Natural killer cell (primary cell): ENCODE measurements at places on chromosomes 13 and 19. TPM values are rescaled to one million over a fixed set of nuclear protein-coding genes. Genes with fewer than 3 reads are reported as not detected.
A peak's percentile ranks its signal among the peaks of the same experiment; 100 is the strongest.

- H3K27ac ChIP-seq, result no peak overlapping the region
- no peaks in the 10 kb centered on the region for H3K27me3 ChIP-seq
- H3K4me1 ChIP-seq, result no peaks in the 10 kb centered on the region
- peaks cover 72% of the 10 kb centered on the region for H3K36me3 ChIP-seq
- no peak for DNase-seq
These were observed 7.8 kb downstream of the DHX34 start for GRCh38 chr19:47356900-47357299.

- no peaks in the 10 kb centered on the region for H3K27me3 ChIP-seq
- no peak overlapping the region for H3K27ac ChIP-seq
- H3K4me1 ChIP-seq, result no peaks in the 10 kb centered on the region
- DNase-seq, result no peak
These were observed 547.7 kb upstream of the SLITRK1 start for GRCh38 chr13:84430015-84430414.

DNA sequence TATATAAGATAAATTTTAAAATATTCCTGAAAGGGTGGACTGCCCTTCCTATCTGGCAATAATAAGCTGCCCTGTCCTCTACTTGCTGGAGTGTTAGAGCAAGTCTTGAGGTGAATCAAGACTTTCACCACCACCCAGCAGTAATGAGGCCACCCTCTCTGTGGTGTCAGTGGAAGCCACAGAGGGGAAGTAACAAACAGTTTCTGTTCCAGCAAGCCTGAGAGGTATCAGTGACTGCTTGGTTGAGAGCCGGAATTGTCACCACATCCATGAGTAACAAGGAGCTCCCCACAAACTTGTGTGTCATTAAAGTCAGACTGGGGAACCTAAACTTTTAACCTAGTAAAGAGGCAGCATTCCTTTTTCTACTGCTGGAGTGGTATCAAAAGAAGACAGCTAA is 532.7 kb upstream of the SPRY2 start:
- H3K4me3 ChIP-seq, result no peak overlapping the region
- H3K36me3 ChIP-seq, result no peaks in the 10 kb centered on the region
- no peak overlapping the region for H3K27ac ChIP-seq
- H3K4me1 ChIP-seq, result peaks cover 4% of the 10 kb centered on the region
- H3K27me3 ChIP-seq, result no peaks in the 10 kb centered on the region

DNA sequence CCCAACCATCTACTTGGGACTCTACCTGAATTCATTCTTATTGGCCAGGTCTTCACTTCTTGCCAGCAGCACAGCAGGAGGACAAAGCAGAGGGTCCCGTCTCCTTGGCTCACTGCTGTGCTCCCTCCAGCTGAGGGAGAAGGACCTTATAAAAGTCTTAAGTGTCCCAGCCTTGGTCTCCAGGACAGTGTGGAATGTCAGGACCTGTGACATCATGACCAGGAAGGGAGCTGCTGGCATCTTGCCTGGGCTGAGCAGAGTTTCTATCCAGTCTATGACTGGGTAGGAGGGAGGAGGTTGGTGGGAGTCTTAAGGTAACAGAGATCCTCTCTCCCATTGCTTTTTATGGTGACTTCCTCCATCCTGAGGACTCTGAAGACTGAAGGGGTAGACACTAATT is 56.6 kb upstream of the ANKRD10 start:
- no peak overlapping the region for H3K27ac ChIP-seq
- H3K36me3 ChIP-seq, result no peaks in the 10 kb centered on the region
- H3K27me3 ChIP-seq, result no peaks in the 10 kb centered on the region
- DNase-seq, result no peak
- H3K4me3 ChIP-seq, result no peak overlapping the region

GRCh38 chr13:50085063-50085462 is 69.8 kb downstream of the KCNRG start:
- H3K4me3 ChIP-seq, result no peak overlapping the region
- no peaks in the 10 kb centered on the region for H3K36me3 ChIP-seq
- H3K4me1 ChIP-seq, result peaks cover 12% of the 10 kb centered on the region
- no peak overlapping the region for H3K27ac ChIP-seq
- H3K27me3 ChIP-seq, result no peaks in the 10 kb centered on the region
- DNase-seq, result peak; percentile 63

- no peak overlapping the region for H3K4me3 ChIP-seq
- H3K36me3 ChIP-seq, result no peaks in the 10 kb centered on the region
- H3K4me1 ChIP-seq, result no peaks in the 10 kb centered on the region
- no peaks in the 10 kb centered on the region for H3K27me3 ChIP-seq
These were observed 1587.0 kb upstream of the PRR20A start for GRCh38 chr13:55553701-55554100.

GRCh38 chr19:50252887-50253268 is 49.5 kb downstream of the MYH14 start:
- no peak overlapping the region for H3K4me3 ChIP-seq
- no peak for DNase-seq
- H3K27ac ChIP-seq, result no peak overlapping the region
- H3K4me1 ChIP-seq, result no peaks in the 10 kb centered on the region

DNA sequence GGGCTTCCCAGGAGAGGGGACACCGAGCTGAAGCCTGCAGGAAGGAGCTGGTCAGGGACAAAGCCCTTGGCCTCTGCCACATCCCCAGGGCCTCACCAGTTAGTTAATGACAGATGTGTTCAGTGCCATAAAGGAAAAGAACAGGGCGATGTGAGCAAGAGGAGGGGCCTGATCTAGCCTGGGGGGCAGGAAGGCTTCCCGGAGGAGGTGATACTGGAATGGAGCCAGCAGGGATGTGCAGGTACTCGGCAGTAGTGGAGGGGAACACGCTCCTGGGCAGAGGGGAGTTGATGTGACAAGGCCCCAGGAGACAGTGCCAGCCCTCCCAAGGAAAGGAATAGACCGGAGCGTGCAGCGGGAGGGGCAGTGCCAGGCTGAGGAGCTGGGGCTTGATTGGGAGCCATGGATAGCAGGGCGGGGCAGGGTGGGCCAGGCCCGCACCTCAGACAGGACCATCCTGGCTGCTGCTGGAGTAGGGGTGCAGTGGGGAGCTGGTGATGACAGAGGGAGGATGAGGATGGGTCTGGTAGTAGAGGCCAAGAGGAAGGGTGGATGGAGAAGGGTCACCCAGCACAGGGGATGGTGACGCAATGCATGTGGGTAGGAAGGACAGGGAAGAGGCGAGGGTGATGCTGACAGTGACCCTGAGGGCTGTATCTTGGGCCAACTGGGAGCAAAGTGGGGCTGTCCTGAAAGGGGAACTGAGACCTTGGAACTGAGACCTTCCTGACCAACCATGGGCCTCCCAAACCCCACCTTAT is 4.1 kb downstream of the C19orf33 start:
- no peak overlapping the region for H3K27ac ChIP-seq
- no peak for DNase-seq
- no peak overlapping the region for H3K4me3 ChIP-seq
- peaks cover 19% of the 10 kb centered on the region for H3K36me3 ChIP-seq

DNA sequence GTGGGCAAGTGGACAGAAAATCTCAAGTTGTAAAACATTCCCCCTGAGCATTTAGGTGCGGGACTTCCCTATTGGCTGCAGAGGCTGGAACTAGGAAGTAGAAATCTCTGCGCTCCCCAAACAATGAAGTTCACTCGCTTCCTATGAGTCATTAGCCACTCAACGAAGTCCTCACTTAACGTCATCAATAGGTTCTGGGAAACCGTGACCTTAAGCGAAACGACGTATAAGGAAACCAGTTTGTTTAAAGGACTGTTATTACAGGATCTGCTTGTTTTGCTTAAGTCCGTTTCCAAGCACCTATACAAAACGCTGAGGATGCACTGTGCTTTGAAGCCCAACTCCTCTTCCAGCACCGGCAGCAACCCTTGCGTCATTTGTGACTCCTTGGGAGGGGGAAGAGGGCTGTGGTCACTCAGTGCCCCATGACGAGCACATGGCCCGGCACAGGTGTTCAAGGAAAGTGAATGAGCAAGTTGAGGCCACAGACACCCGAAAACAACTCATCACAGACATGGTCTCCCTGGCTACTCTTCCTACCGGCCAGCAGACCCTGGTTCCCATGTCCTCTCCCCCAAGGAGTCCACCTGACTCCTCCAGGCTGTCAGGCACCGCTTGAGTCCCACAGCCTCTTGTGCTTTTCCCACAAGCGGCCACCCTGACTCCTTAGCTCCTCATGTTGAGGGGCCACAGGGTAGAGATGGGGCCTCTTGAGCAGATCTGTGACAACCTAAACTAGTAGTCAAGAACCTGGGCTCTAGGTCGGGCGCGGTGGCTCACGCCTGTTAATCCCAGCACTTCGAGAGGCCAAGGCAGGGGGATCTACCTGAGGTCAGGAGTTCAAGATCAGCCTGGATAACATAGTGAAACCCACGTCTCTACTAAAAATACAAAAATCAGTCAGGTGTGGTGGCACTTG is 4.8 kb downstream of the RPS16 start:
- no peaks in the 10 kb centered on the region for H3K27me3 ChIP-seq
- H3K36me3 ChIP-seq, result peaks cover 28% of the 10 kb centered on the region
- H3K4me3 ChIP-seq, result no peak overlapping the region

DNA sequence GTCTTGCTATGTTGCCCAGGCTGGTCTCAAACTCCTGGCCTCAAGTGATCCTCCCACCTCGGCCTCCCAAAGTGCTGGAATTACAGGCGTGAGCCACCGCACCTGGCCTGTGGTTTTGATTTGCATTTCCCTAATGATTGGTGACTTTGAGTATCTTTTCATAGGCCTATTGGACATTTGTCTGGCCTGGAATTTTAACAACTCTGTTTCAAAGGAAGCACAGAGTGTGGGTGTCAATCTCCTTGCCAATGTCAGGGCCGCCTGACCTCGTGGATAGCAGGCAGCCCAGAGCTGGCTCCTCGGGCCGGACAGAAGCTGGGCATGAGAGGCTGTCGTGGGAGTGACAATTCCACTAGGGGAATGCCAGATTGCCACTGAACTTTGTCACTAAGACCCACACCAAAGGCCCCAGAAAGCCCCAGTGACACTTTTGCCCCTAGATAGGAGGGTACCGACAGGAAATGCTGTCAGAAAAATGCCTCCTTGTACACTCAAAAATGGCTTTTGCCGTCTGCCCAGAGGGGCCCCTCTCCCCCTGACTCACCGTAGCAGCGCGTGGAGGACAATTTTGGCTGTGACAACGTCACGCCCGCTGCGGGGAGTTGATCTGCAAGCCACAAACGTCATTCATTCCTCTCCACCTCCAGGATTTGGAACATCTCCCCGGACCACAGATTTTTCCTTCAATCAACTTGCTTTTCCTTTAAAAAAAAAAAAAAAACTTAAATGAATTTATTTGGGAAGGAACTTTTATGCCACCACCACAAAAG is 11.7 kb upstream of the ADGRE5 start:
- H3K27ac ChIP-seq, result peak overlapping the region; percentile 99
- DNase-seq, result peak; percentile 83
- no peaks in the 10 kb centered on the region for H3K36me3 ChIP-seq
- H3K27me3 ChIP-seq, result no peaks in the 10 kb centered on the region

GRCh38 chr19:34506026-34506370 is 24.4 kb downstream of the WTIP start:
- no peaks in the 10 kb centered on the region for H3K36me3 ChIP-seq
- H3K4me1 ChIP-seq, result peaks cover 8% of the 10 kb centered on the region
- DNase-seq, result no peak
- H3K4me3 ChIP-seq, result no peak overlapping the region
- H3K27ac ChIP-seq, result no peak overlapping the region

GRCh38 chr13:101149735-101150384 is 266.4 kb downstream of the NALCN start:
- peaks cover 7% of the 10 kb centered on the region for H3K27me3 ChIP-seq
- no peaks in the 10 kb centered on the region for H3K36me3 ChIP-seq
- no peaks in the 10 kb centered on the region for H3K4me1 ChIP-seq
- H3K4me3 ChIP-seq, result no peak overlapping the region
- no peak overlapping the region for H3K27ac ChIP-seq
- no peak for DNase-seq

GRCh38 chr19:38819231-38819920 is 6.6 kb upstream of the LGALS4 start:
- no peak overlapping the region for H3K4me3 ChIP-seq
- no peak overlapping the region for H3K27ac ChIP-seq
- H3K36me3 ChIP-seq, result peaks cover 34% of the 10 kb centered on the region
- H3K27me3 ChIP-seq, result no peaks in the 10 kb centered on the region

DNA sequence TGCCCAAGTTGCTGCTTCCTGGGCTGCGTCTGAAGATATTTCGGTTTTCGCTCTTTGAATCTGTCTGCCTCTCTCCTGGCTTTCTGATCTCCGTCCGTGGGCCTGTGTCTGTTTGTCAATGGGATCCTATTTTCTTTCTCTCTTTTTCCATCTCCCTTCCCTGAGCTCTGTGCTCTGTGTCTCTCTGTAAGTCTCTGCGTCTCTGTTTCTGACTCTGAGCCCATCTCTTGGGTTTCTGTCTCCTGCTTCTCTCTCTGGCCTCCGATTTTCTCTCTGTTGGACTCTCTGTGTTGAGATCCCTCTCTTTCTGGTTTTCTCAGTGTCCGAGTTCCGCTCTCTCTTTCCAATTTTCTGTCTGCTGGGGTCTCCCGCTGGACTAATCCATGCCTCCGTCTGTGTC is 1.7 kb downstream of the PRKCG start:
- no peak overlapping the region for H3K4me3 ChIP-seq
- peaks cover 44% of the 10 kb centered on the region for H3K27me3 ChIP-seq
- peaks cover 29% of the 10 kb centered on the region for H3K4me1 ChIP-seq
- H3K36me3 ChIP-seq, result no peaks in the 10 kb centered on the region

DNA sequence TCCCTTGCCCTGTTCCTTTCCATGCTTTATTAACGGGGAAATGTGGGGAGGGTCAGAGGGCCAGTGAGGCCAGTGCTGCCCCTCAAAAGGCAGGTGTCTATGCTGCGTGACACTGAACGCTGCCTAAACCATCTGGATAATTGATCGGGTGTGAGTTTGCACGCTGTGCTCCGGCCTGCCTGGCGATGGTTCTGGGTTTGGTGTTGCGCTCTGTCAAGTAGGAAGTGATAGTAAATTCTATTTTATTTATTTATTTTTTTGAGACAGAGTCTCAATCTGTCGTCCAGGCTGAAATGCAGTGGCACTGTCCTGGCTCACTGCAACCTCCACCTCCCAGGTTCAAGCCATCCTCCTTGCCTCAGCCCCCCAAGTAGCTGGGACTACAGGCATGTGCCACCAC is 86.5 kb downstream of the ATP11A start:
- H3K4me3 ChIP-seq, result no peak overlapping the region
- DNase-seq, result no peak
- no peaks in the 10 kb centered on the region for H3K36me3 ChIP-seq
- no peaks in the 10 kb centered on the region for H3K4me1 ChIP-seq
- H3K27ac ChIP-seq, result no peak overlapping the region
- H3K27me3 ChIP-seq, result no peaks in the 10 kb centered on the region

- no peaks in the 10 kb centered on the region for H3K27me3 ChIP-seq
- H3K36me3 ChIP-seq, result no peaks in the 10 kb centered on the region
- H3K4me3 ChIP-seq, result peak overlapping the region; percentile 38
- H3K27ac ChIP-seq, result no peak overlapping the region
These were observed 15.7 kb downstream of the ARID3A start for GRCh38 chr19:941292-942132.

GRCh38 chr13:45926741-45927140 is 75.2 kb upstream of the SIAH3 start:
- H3K36me3 ChIP-seq, result no peaks in the 10 kb centered on the region
- no peaks in the 10 kb centered on the region for H3K4me1 ChIP-seq
- H3K27me3 ChIP-seq, result no peaks in the 10 kb centered on the region

GRCh38 chr19:2523630-2524311 is 47.8 kb downstream of the GADD45B start:
- H3K36me3 ChIP-seq, result no peaks in the 10 kb centered on the region
- no peak for DNase-seq
- no peak overlapping the region for H3K27ac ChIP-seq
- no peak overlapping the region for H3K4me3 ChIP-seq
- H3K4me1 ChIP-seq, result no peaks in the 10 kb centered on the region
- no peaks in the 10 kb centered on the region for H3K27me3 ChIP-seq

GRCh38 chr13:30133996-30134395 is 173.4 kb downstream of the KATNAL1 start:
- H3K36me3 ChIP-seq, result no peaks in the 10 kb centered on the region
- no peak overlapping the region for H3K4me3 ChIP-seq
- no peak overlapping the region for H3K27ac ChIP-seq
- H3K27me3 ChIP-seq, result no peaks in the 10 kb centered on the region
- H3K4me1 ChIP-seq, result peaks cover 12% of the 10 kb centered on the region

GIPC3 gene
- 0.56 TPM for total RNA-seq

DHDH gene
- not detected for total RNA-seq

SAFB2 gene
- 232 TPM for total RNA-seq

PODNL1 gene
- 0.61 TPM for total RNA-seq

MYO9B gene
- 378 TPM for total RNA-seq
